ENCODE measurements at places on chromosomes 12 and 14. TPM values are rescaled to one million over a fixed set of nuclear protein-coding genes. Genes with fewer than 3 reads are reported as not detected.

Gene MGP
- 36.9 TPM for total RNA-seq

Gene NPFF
- not detected for total RNA-seq

Gene ANKRD13A
- total RNA-seq: 19.0 TPM

Gene TRPV4
- not detected for total RNA-seq

Gene MAP1LC3B2
- total RNA-seq: 0.68 TPM

Gene SSPN
- 65.7 TPM for total RNA-seq

Gene B4GALNT1
- total RNA-seq: 18.7 TPM

Gene OR6C68
- not detected for total RNA-seq

Gene KSR2
- 0.02 TPM for total RNA-seq

Gene PZP
- total RNA-seq: 0.07 TPM

Gene SMCO2
- total RNA-seq: not detected

Gene CIROP
- total RNA-seq: not detected

Gene PTGER2
- total RNA-seq: 0.25 TPM

Gene SLC10A1
- not detected for total RNA-seq

Gene KRT79
- total RNA-seq: not detected

Gene ARG2
- total RNA-seq: 4.0 TPM

Gene FAM90A1
- total RNA-seq: not detected

Gene ENDOU
- 0.16 TPM for total RNA-seq

Gene C12orf60
- total RNA-seq: not detected

Gene IGF1
- 16.4 TPM for total RNA-seq

Gene RD3L
- total RNA-seq: not detected

Gene P3H3
- 1.8 TPM for total RNA-seq

Gene DIO3
- 2.3 TPM for total RNA-seq

Gene KERA
- total RNA-seq: not detected

Gene TMEM132D
- not detected for total RNA-seq

Gene TMEM19
- 9.3 TPM for total RNA-seq

Gene MYH6
- 508 TPM for total RNA-seq

Gene RNASE4
- 18.2 TPM for total RNA-seq

Gene GDF3
- total RNA-seq: not detected

Gene BCL7A
- 9.8 TPM for total RNA-seq

Gene IAPP
- total RNA-seq: not detected

Gene BHLHE41
- 11.4 TPM for total RNA-seq

Gene CPSF6
- total RNA-seq: 10.4 TPM

Gene NAP1L1
- total RNA-seq: 336 TPM

Gene INHBE
- total RNA-seq: not detected

Gene DAO
- total RNA-seq: not detected

Gene ZNF268
- 4.3 TPM for total RNA-seq

Gene TAS2R42
- total RNA-seq: not detected

All from gastrocnemius medialis (tissue), 4 donors.